ENCODE measurements at places on chromosomes 1 and 21.

- H3K4me1 ChIP-seq = no peaks in the 10 kb centered on the region
- DNase-seq = no peak
- no peaks in the 10 kb centered on the region for H3K27me3 ChIP-seq
- no peak overlapping the region for H3K27ac ChIP-seq
- no peak overlapping the region for H3K4me3 ChIP-seq
Measured at GRCh38 chr1:213060836-213061235, 9.8 kb downstream of the RPS6KC1 start.

GRCh38 chr1:188006354-188006753, 1177.6 kb downstream of the PLA2G4A start:
- H3K27me3 ChIP-seq = no peaks in the 10 kb centered on the region
- no peak for DNase-seq
- no peaks in the 10 kb centered on the region for H3K36me3 ChIP-seq
- H3K4me1 ChIP-seq = no peaks in the 10 kb centered on the region
- H3K27ac ChIP-seq = no peak overlapping the region

GRCh38 chr1:63623952-63624351, 30.7 kb downstream of the PGM1 start:
- no peak overlapping the region for H3K27ac ChIP-seq
- H3K4me1 ChIP-seq = peaks cover 16% of the 10 kb centered on the region
- H3K4me3 ChIP-seq = no peak overlapping the region
- peaks cover 4% of the 10 kb centered on the region for H3K36me3 ChIP-seq

GRCh38 chr1:233114159-233114558, 163.7 kb downstream of the NTPCR start:
- no peaks in the 10 kb centered on the region for H3K27me3 ChIP-seq
- H3K4me3 ChIP-seq = no peak overlapping the region
- peaks cover 21% of the 10 kb centered on the region for H3K4me1 ChIP-seq
- H3K27ac ChIP-seq = no peak overlapping the region
- no peak for DNase-seq

DNA sequence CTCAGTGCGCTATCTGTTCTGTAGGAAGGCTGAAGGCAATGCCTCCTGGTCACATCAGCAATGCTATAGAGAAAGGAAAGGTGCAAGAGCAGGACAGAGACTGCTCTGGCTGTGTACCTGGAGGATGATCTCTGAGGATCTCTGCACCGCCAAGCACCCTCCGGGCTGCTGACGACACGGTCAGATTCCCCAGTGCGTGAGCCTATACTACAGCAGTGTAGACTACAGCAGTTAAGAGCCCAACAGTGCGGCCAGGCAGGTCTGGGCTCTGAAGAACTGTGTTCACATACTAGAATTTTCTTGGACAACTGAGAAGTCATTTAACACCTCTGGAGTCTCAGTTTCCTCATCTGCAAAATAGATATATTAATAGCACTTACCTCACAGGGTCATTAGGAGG, 39.9 kb downstream of the ITPKB start:
- peaks cover 75% of the 10 kb centered on the region for H3K4me1 ChIP-seq
- H3K36me3 ChIP-seq = peaks cover 53% of the 10 kb centered on the region
- no peak overlapping the region for H3K4me3 ChIP-seq
- H3K27me3 ChIP-seq = no peaks in the 10 kb centered on the region
- DNase-seq = no peak

DNA sequence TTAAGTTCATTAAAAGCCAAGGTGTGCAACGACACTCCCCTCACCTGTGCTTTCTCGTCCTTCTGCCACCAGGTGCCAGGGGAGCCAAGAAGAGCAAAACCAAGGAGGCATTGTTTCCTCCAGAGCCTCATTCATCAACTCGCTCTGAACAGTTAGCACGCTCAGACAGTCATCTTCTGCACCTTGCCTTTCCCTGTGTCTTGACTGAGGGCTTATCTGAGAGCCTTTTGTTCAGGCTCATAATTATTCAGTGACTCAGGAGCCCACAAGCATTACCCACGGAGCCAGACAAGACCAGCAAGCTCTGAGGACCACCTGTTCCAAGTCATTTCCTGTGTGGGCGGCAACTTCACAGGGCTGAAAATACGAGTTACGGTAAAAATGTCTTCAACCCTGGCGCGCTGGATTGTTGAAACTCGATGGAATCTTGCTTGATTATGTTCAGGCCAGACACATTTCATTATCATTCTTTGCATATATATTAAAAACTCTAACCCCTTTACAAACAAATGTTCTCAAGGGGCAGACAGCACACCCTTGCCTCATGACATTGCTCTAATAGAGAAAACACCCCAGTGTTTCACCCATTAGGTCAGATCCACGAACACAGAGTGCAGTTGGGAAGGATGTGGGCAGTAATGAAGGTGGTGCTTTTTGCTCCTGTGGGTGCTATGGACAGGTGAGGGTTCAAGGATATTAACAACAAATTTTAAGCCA, 89.7 kb upstream of the RUNX1 start:
- H3K27ac ChIP-seq = peak overlapping the region; percentile 21
- H3K4me1 ChIP-seq = peaks cover 14% of the 10 kb centered on the region
- DNase-seq = peak; percentile 28
- H3K36me3 ChIP-seq = no peaks in the 10 kb centered on the region

DNA sequence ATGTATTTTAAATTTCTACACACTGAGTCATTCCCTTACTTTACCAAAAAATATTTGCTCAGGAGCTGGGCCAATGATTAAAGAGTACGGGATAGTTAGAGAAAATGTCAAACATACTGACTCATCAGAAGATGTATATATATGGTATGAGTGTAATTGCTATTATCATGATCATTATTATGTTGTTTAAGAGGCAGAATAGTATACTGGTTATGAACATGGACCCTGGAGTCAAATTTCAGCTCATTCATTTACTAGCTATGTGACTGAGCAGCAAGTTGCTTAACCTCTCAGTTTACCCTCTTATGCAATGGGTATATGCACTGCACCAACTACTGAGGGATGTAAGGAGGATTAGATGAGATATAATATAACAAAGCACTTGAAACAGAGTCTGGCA, 41.2 kb upstream of the USH2A start:
- no peaks in the 10 kb centered on the region for H3K4me1 ChIP-seq
- no peak overlapping the region for H3K27ac ChIP-seq
- H3K27me3 ChIP-seq = no peaks in the 10 kb centered on the region

- no peak overlapping the region for H3K4me3 ChIP-seq
- no peaks in the 10 kb centered on the region for H3K36me3 ChIP-seq
- H3K4me1 ChIP-seq = no peaks in the 10 kb centered on the region
- no peak overlapping the region for H3K27ac ChIP-seq
Measured at GRCh38 chr1:62245201-62245600, 50.6 kb downstream of the L1TD1 start.

DNA sequence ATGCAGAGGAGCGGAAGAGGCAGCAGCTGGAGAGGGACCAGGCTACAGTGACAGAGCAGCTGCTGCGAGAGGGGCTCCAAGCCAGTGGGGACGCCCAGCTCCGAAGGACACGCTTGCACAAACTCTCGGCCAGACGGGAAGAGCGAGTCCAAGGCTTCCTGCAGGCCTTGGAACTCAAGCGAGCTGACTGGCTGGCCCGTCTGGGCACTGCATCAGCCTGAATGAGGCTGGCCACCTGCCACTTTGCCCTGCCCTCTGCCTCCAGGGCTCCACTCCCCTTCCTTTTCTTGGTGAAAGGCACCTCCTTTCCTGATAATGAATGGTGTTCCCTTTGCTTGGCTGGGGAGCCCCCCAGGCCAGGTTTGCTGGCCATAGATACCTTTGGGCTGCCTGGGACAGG, 3.3 kb upstream of the HMGN2 start:
- H3K27me3 ChIP-seq = no peaks in the 10 kb centered on the region
- DNase-seq = no peak
- no peak overlapping the region for H3K27ac ChIP-seq
- H3K36me3 ChIP-seq = peaks cover 56% of the 10 kb centered on the region
- no peak overlapping the region for H3K4me3 ChIP-seq

- peaks cover 68% of the 10 kb centered on the region for H3K4me1 ChIP-seq
- no peak overlapping the region for H3K4me3 ChIP-seq
- peaks cover 32% of the 10 kb centered on the region for H3K36me3 ChIP-seq
Measured at GRCh38 chr1:55204997-55205396, 10.2 kb downstream of the USP24 start.

GRCh38 chr1:200909757-200910239, 15.1 kb downstream of the INAVA start:
- no peak for DNase-seq
- no peaks in the 10 kb centered on the region for H3K36me3 ChIP-seq
- H3K27ac ChIP-seq = no peak overlapping the region

DNA sequence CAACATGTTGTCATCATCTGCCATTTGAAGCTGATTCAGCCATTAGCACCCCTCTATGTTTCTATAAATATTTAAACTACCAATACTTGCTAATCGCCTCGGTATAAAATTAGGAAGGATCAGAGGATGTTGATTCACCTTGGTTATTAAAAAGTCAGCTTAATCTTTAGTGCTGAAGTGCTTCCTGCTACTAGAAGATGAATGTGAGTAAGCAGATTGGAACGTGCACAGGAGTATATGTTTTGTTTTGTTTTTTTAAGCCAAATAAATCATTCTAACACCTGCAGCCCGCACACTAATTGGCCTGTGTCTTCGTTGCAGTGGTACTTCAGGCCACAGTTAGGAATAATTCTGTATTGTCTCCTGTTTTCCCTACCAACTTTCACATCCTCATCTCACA, 485.7 kb downstream of the AJAP1 start:
- no peak for DNase-seq
- peaks cover 11% of the 10 kb centered on the region for H3K27me3 ChIP-seq
- no peaks in the 10 kb centered on the region for H3K36me3 ChIP-seq
- no peaks in the 10 kb centered on the region for H3K4me1 ChIP-seq

- no peak for DNase-seq
- H3K27me3 ChIP-seq = no peaks in the 10 kb centered on the region
- H3K27ac ChIP-seq = no peak overlapping the region
- no peak overlapping the region for H3K4me3 ChIP-seq
- peaks cover 12% of the 10 kb centered on the region for H3K4me1 ChIP-seq
Measured at GRCh38 chr1:17360272-17360956, 11.6 kb upstream of the PADI6 start.

DNA sequence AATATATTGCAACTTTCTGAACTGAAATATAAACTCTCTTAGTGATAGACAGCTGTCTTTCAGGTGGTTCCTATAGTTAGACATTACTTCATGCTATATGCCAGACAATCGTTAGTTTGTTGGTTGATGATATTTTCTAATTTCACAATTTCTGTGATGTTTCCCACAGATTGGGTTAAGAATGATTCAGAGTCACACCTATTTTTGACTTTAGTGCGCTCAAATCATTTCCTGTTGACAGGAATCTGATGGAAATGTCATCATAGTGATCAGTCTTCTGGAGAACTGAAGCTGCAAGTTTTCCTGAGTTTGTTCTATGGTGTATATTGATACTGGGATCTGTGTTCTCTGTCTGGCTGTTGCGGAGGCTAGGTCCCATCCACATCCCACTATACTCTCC, 119.7 kb downstream of the C1orf21 start:
- H3K27ac ChIP-seq = no peak overlapping the region
- no peaks in the 10 kb centered on the region for H3K36me3 ChIP-seq
- H3K4me1 ChIP-seq = no peaks in the 10 kb centered on the region

- no peak overlapping the region for H3K4me3 ChIP-seq
- H3K36me3 ChIP-seq = no peaks in the 10 kb centered on the region
- no peaks in the 10 kb centered on the region for H3K27me3 ChIP-seq
- no peak for DNase-seq
Measured at GRCh38 chr1:193806079-193807048, 620.0 kb upstream of the B3GALT2 start.

GRCh38 chr1:23290836-23291565, 53.1 kb downstream of the HNRNPR start:
- no peak for DNase-seq
- H3K4me3 ChIP-seq = no peak overlapping the region
- H3K27ac ChIP-seq = peak overlapping the region; percentile 16
- H3K27me3 ChIP-seq = no peaks in the 10 kb centered on the region
- H3K4me1 ChIP-seq = no peaks in the 10 kb centered on the region

DNA sequence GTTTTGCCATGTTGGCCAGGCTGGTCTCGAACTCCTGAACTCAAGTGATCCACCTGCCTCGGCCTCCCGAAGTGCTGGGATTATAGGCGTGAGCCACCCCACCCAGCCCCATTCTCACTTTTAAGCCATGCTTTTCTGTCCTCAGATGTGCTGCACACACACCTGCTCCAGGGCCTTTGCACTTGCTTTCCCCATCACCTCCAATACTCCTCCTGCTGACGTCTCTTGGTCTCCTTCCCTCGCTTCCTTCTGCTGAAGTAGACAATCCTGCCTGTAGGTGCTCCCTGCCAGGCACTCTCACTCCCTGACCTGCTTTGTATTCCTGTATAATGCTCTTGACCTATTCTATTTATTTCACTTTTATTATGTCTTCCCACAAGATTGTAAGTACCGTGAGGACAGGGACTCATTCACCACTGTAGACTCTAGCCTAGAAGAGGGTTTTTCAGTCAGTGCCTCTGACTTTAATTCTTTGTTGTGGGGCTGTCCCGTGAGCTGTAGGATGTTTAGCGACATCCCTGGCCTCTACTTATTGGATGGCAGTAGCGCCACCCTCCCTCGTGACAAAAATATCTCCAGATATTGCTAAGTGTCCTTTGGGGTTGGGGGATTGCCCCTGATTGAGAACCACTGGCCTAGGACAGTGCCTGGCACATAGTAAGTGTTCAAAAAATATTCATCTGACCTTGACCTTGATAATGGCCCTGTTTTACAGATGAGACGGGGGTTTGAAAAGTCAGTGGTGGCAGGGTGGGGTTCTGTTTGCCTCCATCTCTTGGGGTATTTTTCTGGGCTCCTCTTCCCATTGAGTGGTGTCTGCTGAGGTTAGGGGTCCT, 4.6 kb downstream of the TNFRSF1B start:
- H3K27me3 ChIP-seq = no peaks in the 10 kb centered on the region
- H3K27ac ChIP-seq = peak overlapping the region; percentile 99
- H3K36me3 ChIP-seq = peaks cover 67% of the 10 kb centered on the region
- peak overlapping the region; percentile 68 for H3K4me3 ChIP-seq
- peaks cover 88% of the 10 kb centered on the region for H3K4me1 ChIP-seq

- DNase-seq = peak; percentile 63
- peak overlapping the region; percentile 11 for H3K4me3 ChIP-seq
- no peaks in the 10 kb centered on the region for H3K27me3 ChIP-seq
- peaks cover 27% of the 10 kb centered on the region for H3K4me1 ChIP-seq
Measured at GRCh38 chr1:109161858-109162606, 48.1 kb downstream of the ELAPOR1 start.

GRCh38 chr1:201666102-201666501, 127.2 kb downstream of the NAV1 start:
- no peaks in the 10 kb centered on the region for H3K4me1 ChIP-seq
- no peak overlapping the region for H3K4me3 ChIP-seq
- peaks cover 4% of the 10 kb centered on the region for H3K27me3 ChIP-seq

- peak; percentile 55 for DNase-seq
- peaks cover 3% of the 10 kb centered on the region for H3K4me1 ChIP-seq
- no peaks in the 10 kb centered on the region for H3K36me3 ChIP-seq
- peaks cover 13% of the 10 kb centered on the region for H3K27me3 ChIP-seq
Measured at GRCh38 chr1:156140879-156141707, 12.3 kb upstream of the SEMA4A start.

DNA sequence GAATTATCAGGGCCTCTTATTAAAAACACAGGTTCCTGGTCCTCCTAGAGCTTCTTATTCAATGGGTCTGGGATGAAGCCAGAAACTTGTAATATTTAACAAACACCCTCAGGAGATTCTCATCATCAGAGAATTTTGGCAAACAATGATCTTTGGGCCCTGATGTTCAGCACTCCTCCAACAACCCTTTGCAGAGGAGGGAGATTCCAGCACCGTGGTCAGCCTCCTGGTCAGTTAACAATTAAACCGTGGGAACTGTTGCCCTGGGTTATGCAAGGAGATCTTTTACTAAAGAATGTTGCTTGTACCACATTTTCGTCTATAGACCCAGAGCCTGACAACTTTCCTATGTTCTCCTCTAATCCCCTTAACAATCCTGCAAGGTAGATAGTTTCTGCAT, 294.4 kb downstream of the PLPP3 start:
- H3K27me3 ChIP-seq = no peaks in the 10 kb centered on the region
- no peaks in the 10 kb centered on the region for H3K4me1 ChIP-seq
- no peaks in the 10 kb centered on the region for H3K36me3 ChIP-seq
